CD4-positive, alpha-beta T cell treated with Interleukin-17A for 4 hours (primary cell): ENCODE measurements at places on chromosomes 4 and X.

DNA sequence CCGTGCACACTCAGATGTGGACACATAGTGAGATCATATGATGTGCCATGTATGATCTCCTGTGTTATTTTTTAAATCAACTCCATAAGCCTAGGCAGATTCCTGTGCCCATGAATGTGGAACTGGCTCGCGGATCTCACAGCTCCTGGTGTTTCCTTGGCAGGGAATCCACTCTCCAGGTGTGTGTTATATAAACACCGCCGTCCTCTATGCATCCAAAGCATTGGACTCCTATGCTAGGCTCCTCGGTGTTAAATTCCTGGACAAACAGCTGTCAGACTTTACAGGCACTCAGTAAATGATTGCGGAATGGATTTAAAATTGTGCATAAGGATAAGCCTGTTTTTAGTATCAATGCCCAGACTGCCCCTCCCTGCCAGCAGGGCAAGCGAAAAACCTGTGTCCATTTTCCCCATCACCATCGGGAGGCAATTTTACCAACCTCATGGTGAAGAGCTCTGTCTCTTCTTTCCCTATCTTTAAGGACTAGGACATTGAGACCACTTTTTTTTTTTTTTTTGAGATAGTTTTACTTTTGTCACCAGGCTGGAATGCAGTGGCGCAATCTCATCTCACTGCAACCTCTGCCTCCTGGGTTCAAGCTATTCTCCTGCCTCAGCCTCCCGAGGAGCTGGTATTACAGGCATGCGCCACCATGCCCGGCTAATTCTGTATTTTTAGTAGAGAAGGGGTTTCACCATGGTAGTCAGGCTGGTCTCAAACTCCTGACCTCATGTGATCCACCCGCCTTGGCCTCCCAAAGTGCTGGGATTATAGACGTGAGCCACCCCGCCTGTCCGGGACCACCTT is 23.6 kb upstream of the GPR78 start:
- no peak for DNase-seq

GRCh38 chrX:12820737-12821136 is 29.5 kb downstream of the PRPS2 start:
- DNase-seq = no peak

GRCh38 chrX:95628796-95629195 is 1055.8 kb upstream of the DIAPH2 start:
- DNase-seq = no peak

DNA sequence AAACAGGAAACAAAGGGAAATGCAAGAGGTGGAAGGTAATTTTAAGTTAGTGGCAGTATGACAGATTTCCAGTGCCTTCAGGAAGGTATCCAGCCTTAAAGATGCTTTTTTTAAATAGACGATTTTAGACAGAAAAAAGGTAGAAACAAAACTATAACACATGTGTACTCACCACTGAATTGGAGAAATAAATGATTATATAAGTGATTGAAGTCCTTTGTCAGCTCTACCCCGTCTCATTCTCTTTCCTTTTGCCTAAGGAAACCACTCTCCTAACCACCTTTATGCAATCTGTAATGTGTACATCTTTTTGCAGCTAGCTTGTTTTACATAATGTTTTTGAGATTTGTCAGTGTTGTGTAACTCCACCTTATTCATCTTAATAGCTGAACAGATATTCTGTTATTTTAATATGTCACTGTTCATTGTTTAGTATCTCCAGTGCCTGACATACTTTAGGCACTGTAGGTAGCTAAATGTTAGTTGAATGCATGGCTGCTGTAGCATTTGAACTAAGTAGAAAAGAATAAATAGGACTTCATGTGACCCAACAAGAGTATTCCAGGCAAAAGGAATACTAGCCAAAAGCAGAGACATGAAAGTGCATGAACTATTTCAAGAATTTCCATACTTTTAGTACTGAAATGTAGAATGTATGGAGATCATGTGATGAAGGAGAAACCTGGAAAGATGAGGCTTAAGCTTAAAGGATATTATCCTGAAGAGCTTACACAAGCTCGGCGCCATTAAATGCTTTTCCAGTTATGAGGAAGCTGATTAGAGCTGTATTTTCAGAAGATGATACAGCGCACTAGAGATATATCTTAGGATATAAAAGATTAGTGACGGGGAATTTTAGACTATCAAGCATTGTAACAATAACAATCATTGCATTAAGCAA is 865 bp downstream of the FAM200B start:
- no peak for DNase-seq

- no peak for DNase-seq
Measured at GRCh38 chrX:94977986-94978385, 1304.0 kb downstream of the FAM133A start.

- no peak for DNase-seq
Measured at GRCh38 chr4:24973404-24973746, 57.4 kb downstream of the LGI2 start.

DNA sequence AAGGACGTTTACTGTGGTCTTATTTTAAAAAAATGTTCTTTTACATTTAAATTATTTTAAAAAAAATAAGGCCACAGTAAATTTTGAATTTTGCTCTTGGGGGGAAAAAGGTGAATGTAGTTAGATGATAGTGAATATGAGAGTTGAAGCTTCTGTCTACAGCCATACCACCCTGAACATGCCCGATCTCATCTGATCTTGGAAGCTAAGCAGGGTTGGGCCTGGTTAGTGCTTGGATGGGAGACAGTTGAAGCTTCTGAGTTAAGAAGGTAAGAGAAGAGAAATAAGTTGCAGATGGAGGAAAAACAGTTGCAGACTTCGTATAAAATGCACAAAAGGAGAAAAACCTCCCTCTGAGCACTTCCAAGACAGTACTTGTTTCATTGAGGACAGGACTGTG is 115.6 kb upstream of the NR3C2 start:
- DNase-seq = no peak

DNA sequence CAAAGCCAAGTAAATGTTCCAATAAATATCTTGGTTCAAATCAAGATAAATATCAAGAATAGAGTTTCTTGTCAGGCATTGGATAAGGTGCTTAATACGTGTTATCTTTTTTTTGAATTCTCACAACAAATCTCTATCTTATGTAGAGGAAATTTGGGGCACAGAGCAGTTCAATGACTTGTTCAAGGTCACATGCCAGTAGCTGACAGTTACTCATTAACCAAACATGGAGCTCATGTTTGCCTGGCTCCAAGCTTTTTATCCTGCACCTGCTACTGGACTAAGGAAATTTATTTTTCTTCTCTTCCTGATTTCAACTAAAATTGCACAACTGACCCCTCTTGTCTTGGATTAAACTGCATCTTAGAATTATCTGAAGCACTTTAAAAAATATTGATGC is 76.3 kb downstream of the ATP10D start:
- no peak for DNase-seq

DNA sequence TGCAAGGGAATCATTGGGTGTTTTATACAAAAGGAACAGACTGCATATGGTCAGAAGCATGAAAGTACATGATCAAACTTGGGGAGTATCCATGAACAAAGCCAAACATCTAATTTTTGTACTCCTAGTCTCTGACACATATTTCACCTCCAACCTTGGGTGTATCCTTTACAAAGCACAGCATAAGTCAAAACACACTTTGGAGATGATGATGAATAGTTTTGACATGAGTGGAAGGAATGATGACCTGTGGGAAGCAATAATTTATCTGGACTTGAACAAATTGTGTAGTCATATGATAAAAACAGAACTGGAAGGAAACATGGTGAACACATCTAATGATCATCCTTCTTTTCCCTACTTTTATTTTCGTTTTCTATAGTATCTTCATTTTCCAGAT is 108.7 kb upstream of the PLS3 start:
- no peak for DNase-seq

GRCh38 chr4:26101011-26101410 is 187.0 kb downstream of the SMIM20 start:
- DNase-seq = no peak

- peak; percentile 23 for DNase-seq
Measured at GRCh38 chr4:7785017-7785416, 154.6 kb downstream of the AFAP1 start.

- DNase-seq = peak; percentile 79
Measured at GRCh38 chrX:12771445-12772069, 19.7 kb upstream of the PRPS2 start.

DNA sequence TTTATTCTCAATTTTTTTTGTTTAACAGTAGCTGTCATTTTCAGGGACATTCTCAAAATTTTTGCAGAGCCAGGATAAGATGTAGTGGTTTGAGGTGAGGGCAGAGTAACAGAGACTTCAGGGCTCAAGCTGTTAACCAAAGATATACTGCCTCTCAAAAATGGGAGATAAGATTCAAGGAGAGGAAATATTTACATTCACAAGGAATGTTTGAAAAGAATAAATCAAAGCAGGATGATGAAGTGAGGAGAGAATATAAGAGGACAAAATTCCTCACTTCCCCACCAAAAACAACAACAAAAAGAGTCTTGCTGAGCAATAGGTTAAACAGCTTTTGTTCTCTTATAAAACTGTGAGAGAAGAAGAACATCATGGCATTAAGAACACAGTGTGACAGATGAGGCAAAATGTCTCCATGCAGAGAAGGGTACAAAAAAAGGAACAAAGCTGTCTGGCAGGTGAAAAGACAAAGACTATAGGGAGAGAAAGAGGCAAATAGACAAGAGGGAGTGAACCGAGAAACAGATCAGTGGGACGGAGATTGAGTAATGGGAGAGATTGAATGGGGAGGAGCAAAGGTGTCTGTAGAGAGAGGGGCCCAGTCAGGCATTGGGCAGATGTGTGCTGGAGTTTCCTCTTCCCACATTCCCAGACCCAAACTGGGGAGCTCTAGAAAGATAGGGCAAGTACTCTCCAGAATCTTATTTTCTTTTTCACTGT is 106.1 kb upstream of the TMEM150C start:
- no peak for DNase-seq

- DNase-seq = no peak
Measured at GRCh38 chrX:47420962-47421361, 50.6 kb downstream of the ZNF157 start.

GRCh38 chr4:7150036-7150635 is 42.2 kb upstream of the SORCS2 start:
- DNase-seq = no peak

DNA sequence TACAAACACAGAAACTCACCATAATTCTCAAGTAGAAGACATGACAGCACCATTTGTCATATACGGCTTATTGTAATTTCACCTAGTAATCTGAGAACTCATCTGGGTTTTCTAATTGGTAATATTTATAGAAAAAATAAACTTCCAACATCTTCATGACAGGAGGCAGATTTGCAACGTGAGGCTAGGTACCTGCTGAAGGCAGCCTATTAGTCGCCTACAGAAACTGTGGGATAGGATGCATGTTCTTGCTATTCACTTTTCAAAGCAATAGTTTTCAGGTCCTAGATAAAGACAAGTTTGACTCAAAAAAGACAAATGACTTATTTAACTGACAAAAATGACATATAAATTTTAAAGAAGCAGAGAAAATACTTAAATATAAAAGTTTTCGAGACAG is 2.9 kb downstream of the ZNF732 start:
- no peak for DNase-seq

GRCh38 chr4:87975466-87975865 is at the start of gene SPP1:
SPP1 (plus strand) TSS chr4:87975714; CDS start chr4:87976896, 1,182 bp downstream.
- DNase-seq = no peak

DNA sequence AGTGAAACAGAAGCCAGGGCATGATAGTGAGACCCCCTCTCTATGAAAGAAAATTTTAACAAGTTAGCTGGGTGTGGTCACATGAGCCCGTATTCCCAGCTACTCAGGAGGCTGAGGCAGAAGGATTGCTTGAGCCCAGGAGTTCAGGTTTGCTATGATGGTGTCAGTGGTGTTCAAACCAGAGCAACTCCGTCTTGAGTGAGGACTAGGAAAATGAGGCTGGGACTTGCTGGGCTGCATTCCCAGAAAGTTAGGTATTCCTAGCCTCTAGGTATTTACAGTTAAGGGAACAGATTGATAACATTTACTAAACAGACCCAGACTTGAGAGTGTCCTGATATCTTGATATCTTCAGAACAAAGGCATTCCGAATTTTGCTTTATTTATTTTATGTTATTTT is 37.0 kb upstream of the NOCT start:
- no peak for DNase-seq

- no peak for DNase-seq
Measured at GRCh38 chrX:35890699-35891098, 28.8 kb upstream of the CFAP47 start.

DNA sequence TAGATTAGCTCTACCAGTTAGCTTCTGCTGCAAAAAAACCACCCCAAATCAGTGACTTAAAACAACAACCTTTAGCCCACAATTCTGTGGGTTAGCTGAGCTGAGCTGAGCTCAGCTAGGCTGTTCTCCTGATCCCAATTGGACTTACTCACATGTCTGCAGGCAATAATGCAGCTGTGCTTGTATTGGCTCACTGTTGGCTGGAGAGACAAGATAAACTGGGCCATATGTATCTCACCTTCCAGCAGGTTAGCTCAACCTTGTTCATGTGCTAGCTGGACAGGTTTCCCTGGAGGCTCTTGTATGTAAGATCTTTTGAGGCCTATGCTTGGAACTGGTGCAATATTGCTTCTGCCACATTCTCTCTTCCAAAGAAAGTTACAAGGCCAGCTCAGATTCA is 261.5 kb upstream of the ADGRL3 start:
- DNase-seq = no peak

GRCh38 chr4:158914218-158914617 is 145.4 kb downstream of the FNIP2 start:
- DNase-seq = no peak

- no peak for DNase-seq
Measured at GRCh38 chr4:34935739-34936138, 1308.6 kb downstream of the ARAP2 start.

- peak; percentile 29 for DNase-seq
Measured at GRCh38 chrX:11724122-11725017, 33.7 kb upstream of the MSL3 start.
